Large intestine (tissue), 12 donors: ENCODE measurements at places on chromosomes 2 and 18.
A peak's percentile ranks its signal among the peaks of the same experiment; 100 is the strongest.

DNA sequence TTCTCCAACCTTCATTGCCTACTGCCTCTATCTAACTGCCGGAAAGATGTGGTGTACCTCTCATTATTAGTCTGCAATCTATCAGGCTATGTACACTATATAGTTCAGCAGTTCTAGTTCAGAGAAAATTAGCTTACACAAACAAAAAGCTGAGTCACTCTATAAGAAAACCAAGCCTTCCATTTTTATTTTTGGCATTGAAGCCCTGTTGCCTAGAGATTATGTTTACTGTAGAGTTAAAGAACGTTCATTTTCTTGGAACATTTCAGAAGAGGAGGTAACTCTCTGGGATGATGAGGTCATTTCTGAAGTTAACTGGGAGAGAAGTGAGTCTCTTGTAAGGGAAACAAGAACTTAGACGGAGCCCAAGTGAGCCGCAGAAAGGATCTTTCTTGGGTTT lies 133.5 kb downstream of the FAM124B start:
- peak; percentile 33 for DNase-seq

DNA sequence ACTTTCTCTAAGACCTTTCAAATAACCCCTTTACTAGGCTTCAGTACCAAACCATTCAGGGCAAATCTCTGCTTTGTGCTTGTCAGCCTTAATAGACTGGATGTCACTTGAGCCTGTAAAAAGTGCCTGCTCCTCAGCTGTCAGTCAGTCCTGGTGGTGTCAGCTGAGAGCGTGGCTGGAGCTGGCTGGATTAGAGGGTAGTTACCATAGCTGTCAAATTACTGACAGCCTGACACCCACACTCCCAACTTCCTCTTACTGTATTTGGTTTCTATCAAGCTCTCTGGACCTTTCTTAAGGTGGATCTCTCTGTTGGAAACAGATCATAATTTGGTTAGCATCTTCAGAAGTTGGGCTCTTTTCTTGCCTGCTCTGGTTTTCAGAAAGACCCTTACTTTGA lies 371.4 kb upstream of the ATP5MC3 start:
- DNase-seq, result no peak

DNA sequence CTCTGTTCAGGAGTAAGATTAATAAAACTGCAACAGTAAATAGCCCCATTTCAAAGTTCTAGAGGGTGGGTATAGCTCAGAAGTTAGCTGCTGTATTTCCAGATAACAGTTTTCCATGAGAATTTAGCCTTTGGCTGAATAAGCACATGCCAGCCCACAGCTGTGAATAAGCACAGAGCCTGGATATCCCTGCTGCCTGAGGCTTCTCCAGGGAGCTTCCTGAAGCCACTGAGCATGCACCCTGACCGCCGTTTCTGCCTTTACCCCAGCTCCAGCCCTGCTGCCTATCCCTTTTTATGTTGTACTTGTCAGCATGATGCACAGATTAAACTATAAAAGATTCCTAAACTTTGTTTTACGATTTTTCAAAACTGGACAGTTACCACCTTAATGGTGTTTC lies 85.3 kb downstream of the FEZ2 start:
- no peak for DNase-seq

- no peak for DNase-seq
These were observed 256.4 kb downstream of the THSD7B start for GRCh38 chr2:137021763-137022162.

DNA sequence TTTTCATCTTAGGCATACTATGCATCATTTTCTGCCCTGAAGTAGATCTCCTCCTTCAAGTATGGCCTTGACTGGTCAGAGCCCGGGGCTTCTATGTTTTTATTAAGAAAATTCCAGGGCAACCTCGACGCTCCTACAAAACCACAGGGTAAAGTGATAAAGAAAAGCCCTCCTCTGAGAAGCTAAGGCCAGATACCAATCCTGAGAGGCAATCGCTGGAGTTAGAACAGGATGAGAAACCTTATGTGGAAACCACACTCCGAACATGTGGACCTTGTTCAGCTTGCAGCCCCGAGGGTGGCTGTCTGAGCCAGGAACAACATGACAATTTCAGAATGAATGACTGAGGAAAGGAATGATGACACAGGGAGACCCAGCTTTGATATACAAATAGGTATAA lies 35.6 kb downstream of the RMC1 start:
- DNase-seq, result no peak

GRCh38 chr2:45960057-45960863 lies 308.8 kb downstream of the PRKCE start:
- peak; percentile 40 for DNase-seq

GRCh38 chr18:62832282-62832681 lies 116.9 kb downstream of the PHLPP1 start:
- no peak for DNase-seq

DNA sequence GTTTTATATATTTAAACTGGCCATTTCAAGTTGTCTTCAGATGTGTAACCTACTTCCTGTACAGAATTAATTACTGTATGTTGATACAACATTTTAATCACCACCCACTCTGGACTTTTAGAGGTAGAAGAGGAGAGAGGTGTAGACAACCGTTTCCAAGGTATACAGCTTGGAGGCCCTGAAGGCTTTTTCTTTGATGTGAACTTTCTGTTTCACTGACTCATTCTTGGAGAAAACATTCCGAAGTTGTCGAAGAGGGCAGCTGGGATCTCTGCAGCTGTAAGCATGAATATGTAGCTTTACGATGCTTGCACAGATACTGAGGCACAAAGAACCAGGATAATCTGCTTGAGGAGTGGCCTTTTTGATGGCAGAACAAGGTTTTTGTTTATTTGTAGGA lies 137.0 kb downstream of the NCKAP5 start:
- no peak for DNase-seq

- no peak for DNase-seq
These were observed 32.3 kb downstream of the CHN1 start for GRCh38 chr2:174972924-174973323.

DNA sequence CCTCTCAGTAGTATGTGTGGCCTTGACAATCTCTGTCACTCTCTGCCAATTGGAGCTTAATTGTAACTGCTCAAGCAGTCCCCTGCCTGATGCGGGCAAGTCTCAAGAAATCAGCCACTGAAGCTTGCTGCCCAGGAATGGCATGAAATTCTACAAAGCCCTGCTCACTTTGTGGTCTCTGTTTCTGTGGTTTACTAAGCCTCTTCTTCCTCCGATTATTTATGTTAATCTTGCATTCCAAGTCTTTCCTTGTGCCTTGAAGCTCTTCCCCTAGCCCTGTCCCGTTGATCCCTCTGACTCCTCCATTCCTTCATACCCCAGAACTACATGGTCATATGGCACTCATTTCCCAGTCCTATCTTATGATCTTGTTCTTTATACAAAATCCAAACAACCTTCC lies 489.3 kb upstream of the CHST9 start:
- DNase-seq, result no peak

- no peak for DNase-seq
These were observed 26.1 kb upstream of the PDIA6 start for GRCh38 chr2:10838734-10839133.

DNA sequence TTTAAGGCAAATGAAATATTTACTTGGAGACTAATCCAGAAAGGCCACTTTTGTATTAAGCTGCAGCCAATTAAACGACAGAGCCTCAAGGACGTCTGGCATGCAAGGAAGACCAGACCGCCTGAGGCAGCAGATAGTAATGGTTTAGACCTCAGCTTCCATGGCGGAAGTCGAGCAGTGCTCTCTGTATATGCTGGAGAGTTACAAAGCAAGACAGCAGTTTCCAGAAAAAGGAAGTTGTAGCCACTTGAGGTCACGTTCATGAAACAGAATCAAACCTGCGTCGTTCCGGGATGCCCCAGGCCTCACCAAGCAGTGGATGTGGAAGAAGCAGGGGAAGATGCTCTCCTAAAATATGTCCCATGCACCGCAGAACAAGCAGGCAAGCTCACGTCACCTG lies 142.0 kb downstream of the PTGR3 start:
- DNase-seq, result no peak

GRCh38 chr18:8930990-8931616 lies 171.4 kb upstream of the NDUFV2 start:
- no peak for DNase-seq
